ENCODE measurements at places on chromosomes 2 and 18. TPM values are rescaled to one million over a fixed set of nuclear protein-coding genes. Genes with fewer than 3 reads are reported as not detected.

- DNase-seq = no peak
These were observed 318.1 kb upstream of the NT5C1B start for GRCh38 chr2:18907508-18907907.

GRCh38 chr2:147482111-147482895 lies 362.5 kb upstream of the ACVR2A start:
- DNase-seq = no peak

DNA sequence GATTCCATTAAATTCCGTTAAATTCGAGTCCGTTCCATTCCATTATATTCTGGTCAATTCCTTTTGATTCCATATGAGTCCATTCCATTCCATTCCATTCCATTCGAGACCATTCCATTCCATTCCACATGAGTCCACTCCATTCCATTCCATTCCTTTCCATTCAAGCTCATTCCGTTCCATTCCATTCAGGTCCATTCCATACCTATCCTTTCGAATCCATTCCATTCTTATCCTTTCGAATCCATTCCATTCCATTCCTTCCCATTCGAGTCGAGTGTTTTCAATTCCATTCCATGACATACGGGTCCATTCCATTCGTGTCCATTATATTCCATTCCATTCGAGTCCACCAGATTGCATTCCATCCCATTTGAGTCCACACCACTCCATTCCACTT lies 1127.4 kb downstream of the RPIA start:
- DNase-seq = no peak

DNA sequence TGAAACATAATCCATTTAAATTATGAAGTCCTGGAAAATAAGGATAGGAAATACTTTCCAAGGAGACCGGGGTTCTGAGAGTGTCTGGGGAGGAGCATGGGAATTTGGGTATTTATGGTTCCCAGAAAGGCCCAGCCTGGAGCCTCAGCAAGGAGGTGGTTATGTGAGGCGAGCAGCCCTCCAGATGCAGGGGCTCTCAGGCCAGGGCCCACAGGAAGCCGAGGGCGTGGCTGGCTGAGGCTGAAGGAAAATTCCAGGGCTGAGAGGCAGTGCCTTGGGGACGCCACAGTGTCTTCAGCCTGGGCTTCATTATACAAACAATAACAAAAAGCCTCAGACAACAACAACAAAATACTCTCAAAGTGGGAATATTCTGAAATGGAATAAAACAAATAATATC lies 86.9 kb upstream of the SERPINE2 start:
- no peak for DNase-seq

DNA sequence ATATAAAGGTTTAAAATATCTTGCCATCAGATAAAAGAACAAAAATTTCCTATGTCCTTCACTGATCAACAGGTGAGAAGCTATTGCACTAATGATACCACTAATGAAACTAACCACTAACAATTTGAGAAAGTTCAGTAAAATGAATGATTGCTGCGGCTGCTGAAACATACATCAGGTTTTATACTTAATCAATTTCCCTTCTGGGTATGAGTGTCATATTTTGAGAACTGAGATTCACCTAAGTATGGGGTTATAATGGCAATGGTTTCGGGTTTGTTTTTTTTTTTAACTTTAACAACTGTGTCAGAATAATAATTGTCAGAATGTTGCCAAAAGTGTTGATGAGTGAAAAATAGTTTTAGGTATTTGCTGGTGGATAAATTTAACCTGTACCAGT lies 151.3 kb upstream of the SLC39A10 start:
- no peak for DNase-seq

- no peak for DNase-seq
These were observed 249.0 kb downstream of the TRIB2 start for GRCh38 chr2:12965540-12966269.

- no peak for DNase-seq
These were observed 384.0 kb downstream of the NBAS start for GRCh38 chr2:15177103-15177502.

The COLEC12 gene
- polyA plus RNA-seq = 28.1 TPM

DNA sequence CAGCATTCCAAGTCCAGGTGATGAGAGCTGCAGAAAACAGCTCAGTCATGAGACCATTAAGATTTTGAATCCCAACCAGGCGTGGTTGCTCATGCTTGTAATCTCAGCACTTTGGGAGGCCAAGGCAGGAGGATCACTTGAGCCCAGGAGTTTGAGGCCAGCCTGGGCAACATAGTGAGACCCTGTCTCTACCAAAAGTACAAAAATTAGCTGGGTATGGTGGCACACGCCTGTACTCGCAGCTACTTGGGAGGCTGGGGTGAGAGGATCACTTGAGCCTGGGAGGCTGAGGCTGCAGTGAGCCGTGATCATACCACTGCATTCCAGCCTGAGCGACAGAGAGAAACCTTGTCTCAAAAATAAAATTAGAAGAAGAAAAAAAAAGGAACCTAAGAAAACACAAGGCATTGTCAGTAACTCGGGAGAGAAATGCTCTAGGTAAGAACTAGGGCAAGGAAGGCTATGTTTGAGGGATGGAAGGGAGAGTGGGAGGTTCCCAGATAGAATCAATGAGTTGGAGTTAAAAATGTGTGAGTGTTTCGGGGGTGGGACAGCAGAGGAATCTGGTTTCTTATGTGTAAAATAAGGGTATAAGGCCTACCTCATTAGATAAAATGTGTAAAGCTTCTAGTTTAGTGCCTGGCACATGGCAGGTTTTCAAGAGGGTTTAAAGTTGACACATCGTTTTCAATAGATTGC lies 23.3 kb upstream of the MTA3 start:
- DNase-seq = no peak

The ECEL1 gene
- 13.1 TPM for polyA plus RNA-seq

Data from right renal pelvis (tissue), 4 donors.